Activated CD4-positive, alpha-beta T cell treated with anti-CD3 and anti-CD28 coated beads for 36 hours (primary cell): ENCODE measurements at places on chromosomes 2 and 18.

DNA sequence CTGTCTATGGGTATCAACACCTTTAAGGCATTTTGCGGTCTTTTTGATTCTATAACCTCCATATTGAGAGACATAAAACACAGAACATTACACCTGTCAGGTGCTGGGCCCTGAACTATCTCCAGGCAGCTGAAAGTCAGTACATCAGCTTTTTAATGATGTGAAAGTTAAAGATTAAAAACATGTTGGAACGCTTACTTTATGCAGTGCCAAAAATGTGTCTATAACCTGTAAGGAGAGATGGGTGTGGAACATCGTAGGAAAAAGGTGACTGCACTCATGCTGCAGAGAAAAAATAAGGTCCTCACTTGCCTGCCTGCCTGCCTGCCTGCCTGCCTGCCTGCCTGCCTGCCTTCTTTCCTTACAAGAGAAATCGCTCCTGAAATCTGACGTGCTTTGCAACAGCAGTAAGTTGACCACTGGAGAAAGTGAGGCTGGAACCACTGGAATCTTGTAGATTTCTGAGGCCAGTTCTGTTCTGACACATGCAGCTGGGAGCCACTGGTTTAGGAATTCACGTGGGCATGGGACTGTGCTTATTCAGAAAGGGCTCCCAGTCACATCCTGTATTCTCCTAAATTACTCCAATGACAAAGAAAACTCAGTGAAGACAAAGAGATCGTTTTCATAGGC lies 34.1 kb downstream of the BCL11A start:
- DNase-seq, result no peak

GRCh38 chr2:202129841-202130240 lies 56.8 kb downstream of the KIAA2012 start:
- DNase-seq, result no peak

- DNase-seq, result no peak
Observed at GRCh38 chr18:21855432-21855831, 114.8 kb downstream of the MIB1 start.

DNA sequence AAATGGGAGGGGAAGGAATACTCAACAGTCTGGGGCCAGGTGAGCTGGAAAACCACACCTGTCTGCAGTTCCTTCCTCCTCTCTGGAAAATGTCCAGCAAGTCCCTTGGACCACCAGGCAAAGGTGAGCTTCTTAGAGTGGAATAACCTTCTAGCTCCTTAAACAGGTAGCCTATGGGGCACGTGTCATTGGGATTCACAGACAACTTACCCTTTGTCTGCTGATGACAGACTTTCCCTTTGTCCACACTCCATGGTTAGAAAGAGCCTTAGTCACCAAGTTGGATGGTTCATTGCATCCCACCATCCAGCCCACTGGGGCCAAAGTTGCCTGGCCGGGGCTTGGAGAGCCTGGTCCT lies 98.0 kb upstream of the ITGA6 start:
- DNase-seq, result no peak

- DNase-seq, result no peak
Observed at GRCh38 chr2:206991070-206991469, 51.8 kb downstream of the CPO start.

DNA sequence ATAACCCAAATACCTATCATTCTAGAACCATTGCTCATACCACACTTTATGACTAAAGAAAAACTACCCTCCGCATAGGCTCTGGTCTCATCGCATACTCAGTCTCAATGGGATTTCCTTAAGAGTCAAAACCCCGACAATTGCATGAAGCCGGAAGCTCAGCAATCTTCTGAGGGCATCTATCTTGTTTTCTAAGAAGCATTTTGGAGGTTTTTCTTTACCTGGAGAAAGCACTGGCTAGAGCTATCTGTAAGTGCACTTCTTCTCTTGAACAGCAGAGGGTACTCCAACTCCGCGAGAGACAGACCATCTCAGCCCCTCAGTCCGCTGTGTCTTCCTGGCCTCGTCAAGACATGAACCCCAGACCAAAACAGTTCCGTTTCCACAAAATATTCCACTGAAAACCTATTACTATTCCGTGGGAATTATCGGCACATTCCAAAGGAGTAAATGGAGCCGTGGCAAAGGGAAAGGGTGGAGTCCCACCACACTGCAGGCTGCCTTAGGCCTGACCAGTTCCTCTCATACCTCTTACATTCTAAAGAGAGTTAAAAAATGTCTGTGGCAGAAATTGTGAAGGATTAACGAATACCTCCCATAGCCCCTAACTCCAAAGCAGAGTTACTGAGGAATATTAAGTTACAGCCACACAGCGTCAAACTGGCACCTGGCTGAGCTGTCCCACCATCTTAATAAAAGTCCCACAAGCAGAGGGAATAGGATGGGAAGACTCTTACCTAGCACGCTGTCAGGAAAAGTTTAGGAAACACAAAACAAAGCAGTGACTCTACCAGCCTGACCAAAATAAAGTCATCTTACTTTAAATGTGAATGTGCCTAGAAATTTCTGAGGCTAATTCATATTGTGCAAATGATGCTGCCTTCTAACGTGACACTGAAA lies 325.6 kb upstream of the VRK2 start:
- peak; percentile 57 for DNase-seq

GRCh38 chr2:174153757-174154680 lies 94.3 kb downstream of the OLA1 start:
- DNase-seq, result no peak

- no peak for DNase-seq
Observed at GRCh38 chr2:192236136-192236535, 41.4 kb upstream of the TMEFF2 start.

DNA sequence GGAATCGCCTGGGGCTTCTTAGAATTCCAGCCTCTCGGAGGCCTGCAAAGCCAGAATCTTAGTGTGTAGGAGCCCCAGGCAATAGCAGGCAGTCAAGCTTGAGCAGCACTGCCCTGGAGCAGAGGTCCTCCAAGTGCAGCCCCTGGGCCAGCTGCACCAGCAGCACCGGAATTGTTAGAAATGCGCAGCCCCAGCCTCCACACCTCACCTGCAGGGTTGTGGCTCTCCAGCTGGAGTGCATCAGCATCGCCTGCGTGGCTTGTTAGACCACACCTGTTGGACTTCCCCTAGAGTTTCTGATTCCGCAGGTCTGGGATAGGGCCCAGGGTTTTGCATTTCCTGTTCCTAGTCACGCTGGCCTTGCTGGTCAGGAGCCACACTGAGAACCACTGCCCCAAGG lies 100.3 kb downstream of the ASAP2 start:
- DNase-seq, result no peak

- peak; percentile 19 for DNase-seq
Observed at GRCh38 chr18:42030586-42031182, 75.7 kb downstream of the PIK3C3 start.

DNA sequence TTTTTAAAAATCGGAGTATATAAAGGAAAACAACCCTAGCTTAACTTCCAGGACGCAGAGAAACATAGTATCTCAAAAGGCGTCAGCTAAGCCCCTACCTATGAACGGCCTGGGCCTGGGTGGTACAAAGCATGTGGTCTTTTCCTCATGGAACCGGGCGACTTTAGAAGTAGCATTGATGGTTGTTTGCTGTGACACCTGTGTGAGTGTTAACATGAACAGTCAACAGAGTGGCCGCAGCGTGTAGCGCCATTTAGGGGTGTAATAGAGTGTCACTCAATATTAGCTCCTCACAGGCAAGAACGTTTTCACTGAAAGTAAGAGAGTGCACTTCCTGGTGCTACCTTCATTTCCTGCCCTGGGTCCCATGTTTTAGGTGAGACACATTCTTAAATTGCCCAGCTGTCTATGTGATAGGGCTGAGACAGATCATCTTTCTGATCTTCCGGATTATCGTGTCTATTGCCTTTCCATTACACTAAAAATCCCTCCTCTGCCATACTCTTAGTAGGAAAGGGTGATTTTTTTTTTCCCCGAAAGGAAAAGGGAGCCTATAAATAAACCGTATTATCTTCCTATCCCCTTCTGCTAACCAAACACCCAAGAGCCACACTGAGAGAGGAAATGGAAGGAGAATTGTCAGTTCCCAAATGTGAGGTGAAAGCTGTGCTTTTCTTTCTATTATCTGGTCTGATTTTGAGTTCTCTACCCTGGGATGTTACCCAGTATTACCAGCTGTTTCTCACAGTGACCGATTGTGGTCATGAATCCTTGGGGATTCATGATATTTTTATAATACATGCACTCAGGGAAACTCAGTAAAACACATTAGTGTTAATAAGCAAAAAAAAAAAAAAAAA lies 1.3 kb downstream of the GORASP2 start:
- peak; percentile 79 for DNase-seq

- no peak for DNase-seq
Observed at GRCh38 chr18:23593720-23594119, 7.4 kb upstream of the NPC1 start.

- no peak for DNase-seq
Observed at GRCh38 chr2:54428108-54428831, 27.9 kb upstream of the SPTBN1 start.

DNA sequence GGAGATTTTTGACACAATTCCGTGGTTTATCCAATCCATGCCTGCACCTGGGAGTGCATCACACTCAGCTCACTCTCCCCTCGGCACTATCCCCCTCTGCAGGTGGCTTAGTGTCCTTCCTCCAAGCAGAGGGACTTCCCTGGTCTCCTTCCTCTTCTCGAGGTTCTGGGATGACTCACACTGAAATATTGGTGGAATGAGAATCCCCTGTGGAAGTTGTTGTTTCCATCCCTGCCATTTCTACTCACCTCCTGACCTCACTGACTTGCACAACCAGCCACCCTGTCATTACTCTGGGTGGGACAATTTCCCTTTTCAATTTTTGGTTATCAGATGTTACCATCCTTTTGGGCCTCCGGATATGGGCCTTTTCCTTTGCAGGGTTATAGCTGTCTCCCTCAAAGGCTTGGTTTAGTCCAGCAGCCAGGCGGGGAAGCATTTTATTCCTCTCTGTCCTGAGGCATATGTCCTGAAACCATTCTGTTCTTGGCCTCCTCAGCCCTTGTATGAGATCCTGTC lies 59.9 kb downstream of the PTPRM start:
- no peak for DNase-seq

GRCh38 chr2:236254001-236254400 lies 10.2 kb downstream of the ASB18 start:
- no peak for DNase-seq

- DNase-seq, result no peak
Observed at GRCh38 chr2:144686518-144687215, 166.7 kb upstream of the ZEB2 start.

DNA sequence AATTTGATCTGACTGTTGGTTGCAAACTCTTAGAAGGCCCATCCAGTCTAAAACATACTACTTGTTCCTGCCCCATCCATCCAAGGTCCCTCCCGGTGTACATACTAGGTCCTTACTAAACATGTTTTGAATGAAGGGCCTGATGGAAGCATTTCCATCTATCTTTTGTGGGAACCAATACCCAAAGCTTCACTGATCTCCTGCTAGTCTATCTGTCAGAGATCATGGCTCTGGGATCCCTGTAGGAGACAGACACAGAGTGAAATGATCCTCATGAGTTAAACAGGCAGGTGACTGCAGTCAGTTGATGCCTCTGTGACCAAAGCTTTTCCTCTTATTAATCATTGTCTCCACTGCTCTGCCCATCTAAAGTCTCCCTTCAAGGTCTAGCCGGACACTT lies 115.0 kb downstream of the ST6GAL2 start:
- no peak for DNase-seq

GRCh38 chr18:48294899-48295585 lies 114.1 kb downstream of the ZBTB7C start:
- no peak for DNase-seq

DNA sequence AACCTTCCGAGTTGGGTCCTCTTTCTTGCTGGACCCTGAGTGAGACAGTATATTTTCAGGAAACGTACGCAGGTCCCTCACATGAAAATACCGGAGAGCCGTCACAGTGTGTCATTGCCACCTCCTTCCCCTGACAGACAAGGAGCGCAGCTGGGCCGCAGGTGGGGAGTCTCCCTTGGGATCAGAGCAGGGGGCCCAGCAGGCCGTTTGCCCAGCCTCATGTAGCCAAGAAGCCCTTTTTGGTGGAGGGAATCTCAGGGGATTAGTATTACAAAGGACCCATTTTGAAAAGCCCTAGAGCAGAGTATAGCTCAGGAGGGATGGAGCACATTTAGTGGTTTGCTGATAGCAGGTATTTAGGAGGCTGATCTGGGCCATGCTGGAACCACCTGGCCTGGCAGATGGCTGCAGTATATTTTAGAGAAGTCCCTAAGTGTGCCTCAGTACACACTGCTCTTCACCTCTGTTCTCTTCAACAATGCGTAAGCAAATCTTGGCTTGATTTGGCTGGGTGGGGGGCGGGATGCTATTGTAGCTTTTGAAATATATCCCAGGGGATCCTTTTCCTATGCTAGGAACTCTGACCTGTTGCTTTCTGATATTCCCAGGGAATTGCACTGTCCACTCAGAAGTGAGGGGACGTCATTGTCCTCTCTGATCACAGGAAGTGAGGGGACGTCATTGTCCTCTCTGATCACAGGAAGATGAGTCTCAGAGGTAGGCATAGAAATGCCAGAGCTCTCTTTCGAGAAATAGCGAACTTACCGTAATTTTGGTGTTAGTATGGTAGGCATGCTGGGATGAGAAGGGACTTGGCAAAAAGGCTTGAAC lies 171.9 kb downstream of the HRH4 start:
- DNase-seq, result no peak

DNA sequence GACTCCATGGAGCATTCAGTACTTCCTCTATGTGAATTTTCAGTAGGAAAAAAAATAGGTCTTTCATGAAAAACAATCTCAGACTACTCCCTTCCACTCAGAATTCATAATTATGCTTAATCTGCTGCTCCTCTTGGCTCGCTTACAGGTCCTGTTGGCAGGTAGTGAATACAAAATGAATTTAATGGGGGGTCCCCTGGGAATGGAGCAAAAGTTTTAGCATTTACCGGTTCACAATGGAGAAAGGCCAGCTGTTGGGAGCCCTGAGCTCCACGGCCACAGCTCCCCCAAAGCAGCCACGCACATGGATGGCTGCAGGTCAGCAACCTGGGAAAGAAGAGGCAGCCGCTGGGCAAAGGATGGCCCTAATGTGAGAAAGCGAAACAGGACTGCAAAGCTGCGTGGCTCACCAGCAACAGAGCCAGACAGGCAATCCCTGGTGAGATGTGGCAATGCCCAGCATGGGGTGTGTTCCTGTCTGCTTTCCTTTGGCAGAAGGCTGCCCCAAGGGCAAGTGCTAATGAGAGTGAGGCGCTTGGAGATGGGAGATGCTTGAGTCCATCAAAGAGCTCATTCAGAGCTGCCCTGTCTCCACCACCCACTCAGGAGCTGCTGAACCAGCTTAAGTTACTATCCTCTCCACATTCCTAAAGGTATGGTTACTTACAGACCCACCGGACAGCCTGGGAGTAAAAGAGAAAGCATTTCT lies 447.4 kb downstream of the EPHA4 start:
- no peak for DNase-seq

DNA sequence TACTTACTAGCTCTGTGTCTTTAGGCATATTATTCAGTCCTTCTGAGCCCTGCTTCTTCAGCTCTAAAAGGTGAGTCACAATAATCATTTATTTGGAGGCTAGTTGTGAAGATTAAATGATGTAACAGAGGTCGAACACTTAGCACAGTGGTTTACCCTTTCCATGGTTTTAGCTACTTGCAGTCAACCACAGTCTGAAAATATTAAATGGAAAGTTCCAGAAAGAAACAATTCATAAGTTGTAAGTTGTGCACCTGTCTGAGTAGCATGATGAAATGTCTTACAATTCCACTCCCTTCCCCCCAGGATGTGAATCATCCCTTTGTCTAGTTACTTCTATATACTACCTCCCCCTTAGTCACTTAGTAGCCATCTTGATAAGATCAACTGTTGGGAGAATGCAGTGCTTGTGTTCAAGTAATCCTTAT lies 217.6 kb upstream of the THUMPD2 start:
- peak; percentile 28 for DNase-seq
